ENCODE measurements at places on chromosomes 16 and 17. TPM values are rescaled to one million over a fixed set of nuclear protein-coding genes. Genes with fewer than 3 reads are reported as not detected.

- peak overlapping the region; percentile 66 for H3K4me3 ChIP-seq
- peaks cover 88% of the 10 kb centered on the region for H3K27me3 ChIP-seq
- no peak for DNase-seq
- peak overlapping the region; percentile 89 for H3K27ac ChIP-seq
These were observed 2.1 kb downstream of the FOXF1 start for GRCh38 chr16:86512301-86512859.

- no peaks in the 10 kb centered on the region for H3K27me3 ChIP-seq
- H3K36me3 ChIP-seq, result peaks cover 45% of the 10 kb centered on the region
- peak; percentile 93 for DNase-seq
- H3K4me1 ChIP-seq, result peaks cover 69% of the 10 kb centered on the region
- H3K4me3 ChIP-seq, result peak within 1 kb of the TSS; percentile 94
These were observed at the start of gene SENP3 for GRCh38 chr17:7561589-7562207. TSS of gene SENP3 (plus strand) at chr17:7561919. CDS start at chr17:7563077, 1,158 bp downstream.

DNA sequence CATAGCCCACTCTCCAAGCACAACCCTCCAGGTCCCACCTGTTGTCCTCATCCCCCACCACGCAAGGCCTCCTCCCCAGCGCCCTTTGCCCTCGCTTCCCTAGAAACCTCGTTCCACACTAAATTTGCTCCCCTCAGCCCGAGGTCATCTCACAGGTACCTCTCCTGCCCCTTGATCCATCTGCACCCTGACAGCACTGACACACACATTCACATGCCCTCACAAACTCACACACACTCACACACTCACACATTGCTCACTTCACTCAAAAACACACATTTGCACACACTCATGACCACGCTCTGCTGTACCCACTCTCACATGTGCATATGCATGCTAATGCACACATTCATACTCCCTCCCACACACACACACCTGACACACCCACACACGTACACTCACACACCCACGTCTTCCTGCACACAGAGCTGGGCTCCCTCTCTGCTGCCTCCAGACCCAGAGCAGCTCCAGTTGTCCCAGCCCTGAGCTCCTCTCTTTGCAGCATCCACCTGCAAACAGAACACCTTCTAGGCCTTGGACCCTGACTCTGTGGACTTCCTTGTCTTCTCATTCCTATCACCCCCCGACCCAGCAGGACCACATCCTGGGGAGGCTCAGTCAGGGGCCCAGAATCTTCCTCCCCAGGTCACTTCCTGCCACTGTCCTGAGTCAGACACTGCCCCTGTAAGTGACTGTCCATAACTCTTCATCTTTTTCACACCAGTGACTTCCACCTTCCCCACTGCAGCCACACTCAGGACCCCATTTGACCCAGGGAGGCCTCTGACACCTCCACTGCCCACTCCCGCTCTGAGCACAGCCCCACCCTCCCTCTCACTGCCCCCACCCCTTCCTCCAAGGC, 4.9 kb downstream of the ASGR2 start:
- no peak overlapping the region for H3K4me3 ChIP-seq
- peaks cover 3% of the 10 kb centered on the region for H3K4me1 ChIP-seq
- no peak for DNase-seq

DNA sequence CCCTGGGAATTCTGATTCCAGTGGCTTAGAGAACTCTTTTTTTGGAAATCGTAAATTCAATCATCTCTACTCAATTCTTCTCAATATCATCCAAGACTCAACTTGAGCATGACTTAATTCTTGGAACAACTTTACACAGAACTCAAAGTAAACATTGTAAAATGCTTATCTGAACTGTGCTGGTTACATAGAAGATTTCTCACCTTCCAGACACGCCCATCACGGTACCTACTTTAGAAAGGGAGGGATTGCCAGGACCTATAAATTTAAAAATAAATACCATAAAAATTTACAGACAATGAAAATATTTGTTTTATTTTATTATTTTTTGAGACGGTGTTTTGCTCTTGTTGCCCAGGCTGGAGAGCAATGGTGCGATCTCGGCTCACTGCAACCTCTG, 26.5 kb downstream of the MAP1LC3B start:
- no peak overlapping the region for H3K4me3 ChIP-seq
- H3K27me3 ChIP-seq, result no peaks in the 10 kb centered on the region
- H3K27ac ChIP-seq, result no peak overlapping the region
- no peak for DNase-seq

DNA sequence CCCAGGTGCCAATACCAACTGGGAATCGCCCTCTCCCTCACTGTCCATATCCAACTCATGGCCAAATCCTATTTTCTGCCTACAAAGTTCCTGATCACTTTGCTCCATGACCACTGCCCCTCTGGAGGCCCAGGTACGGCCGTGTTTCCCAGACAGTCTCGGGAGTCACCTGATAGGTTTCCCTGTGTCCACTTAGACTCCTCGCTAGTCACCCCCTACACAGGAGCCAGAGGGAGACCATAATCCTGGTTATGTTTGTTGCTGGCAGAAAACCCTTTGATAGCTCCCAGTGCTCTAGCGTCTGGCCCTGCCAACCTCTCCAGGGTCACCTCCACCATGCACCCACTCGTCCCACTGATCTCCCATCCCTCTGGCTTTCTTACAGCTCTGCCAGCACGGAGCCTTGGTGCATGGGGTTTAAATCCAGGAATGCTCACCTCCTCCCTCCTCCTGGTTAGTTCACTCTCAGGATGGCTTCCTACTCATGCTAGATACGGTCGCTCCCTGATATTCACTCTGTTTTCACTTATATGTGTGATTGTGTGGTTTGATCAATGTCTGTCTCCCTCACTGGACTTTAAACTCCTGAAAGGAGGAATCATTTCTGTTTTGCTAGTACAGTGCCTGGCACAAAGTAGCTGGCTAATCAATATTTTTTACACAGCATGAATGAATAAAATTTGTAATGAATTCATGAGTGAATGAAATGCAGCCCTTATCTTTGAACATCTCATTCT, 7.5 kb upstream of the CALB2 start:
- H3K4me1 ChIP-seq, result no peaks in the 10 kb centered on the region
- no peak overlapping the region for H3K4me3 ChIP-seq
- H3K27ac ChIP-seq, result no peak overlapping the region
- no peak for DNase-seq
- H3K27me3 ChIP-seq, result no peaks in the 10 kb centered on the region

DNA sequence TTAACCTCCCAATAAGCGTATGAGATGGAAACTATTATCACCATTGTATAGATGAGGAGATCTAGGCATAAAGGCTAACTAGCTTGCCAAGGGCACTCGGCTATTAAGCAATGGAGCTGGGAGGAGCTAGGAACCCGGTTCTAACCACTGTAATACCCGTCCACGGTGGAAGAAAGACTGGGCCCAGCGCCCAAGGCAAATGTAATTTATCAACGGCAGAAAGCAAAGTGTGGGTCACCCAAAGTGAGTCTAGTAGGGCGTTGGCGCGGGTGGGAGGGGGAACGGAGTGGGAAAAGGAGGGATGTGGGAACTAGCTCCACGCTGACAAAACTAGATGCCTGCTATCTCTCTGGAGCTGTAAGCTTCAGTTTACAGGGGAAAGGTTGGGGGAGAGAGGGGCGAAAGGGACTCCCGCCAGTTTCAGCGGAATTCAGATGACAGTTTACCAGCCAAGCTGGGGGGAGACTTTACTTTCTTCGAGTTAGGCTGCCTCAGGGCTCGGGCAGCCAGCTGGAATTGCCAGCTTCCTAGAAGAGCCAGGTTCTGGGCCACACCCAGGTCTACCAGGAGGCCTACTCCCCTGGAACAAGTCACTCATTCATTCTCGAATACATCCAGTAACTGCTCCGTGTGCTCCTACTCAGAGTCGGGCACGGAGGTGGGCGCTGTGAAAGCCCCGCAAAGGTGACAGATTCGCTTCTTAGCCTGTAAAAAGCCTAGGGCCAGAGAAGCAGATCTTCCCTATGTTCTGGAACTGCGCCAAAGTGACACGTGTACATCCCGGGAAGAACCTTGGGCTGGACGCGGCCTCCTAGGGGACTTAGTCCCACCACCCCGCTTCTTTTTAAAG, 837 bp downstream of the LRRC59 start:
- peak overlapping the region; percentile 88 for H3K27ac ChIP-seq
- H3K36me3 ChIP-seq, result peaks cover 37% of the 10 kb centered on the region
- no peaks in the 10 kb centered on the region for H3K27me3 ChIP-seq
- H3K4me3 ChIP-seq, result peak overlapping the region; percentile 81
- peak; percentile 70 for DNase-seq

DNA sequence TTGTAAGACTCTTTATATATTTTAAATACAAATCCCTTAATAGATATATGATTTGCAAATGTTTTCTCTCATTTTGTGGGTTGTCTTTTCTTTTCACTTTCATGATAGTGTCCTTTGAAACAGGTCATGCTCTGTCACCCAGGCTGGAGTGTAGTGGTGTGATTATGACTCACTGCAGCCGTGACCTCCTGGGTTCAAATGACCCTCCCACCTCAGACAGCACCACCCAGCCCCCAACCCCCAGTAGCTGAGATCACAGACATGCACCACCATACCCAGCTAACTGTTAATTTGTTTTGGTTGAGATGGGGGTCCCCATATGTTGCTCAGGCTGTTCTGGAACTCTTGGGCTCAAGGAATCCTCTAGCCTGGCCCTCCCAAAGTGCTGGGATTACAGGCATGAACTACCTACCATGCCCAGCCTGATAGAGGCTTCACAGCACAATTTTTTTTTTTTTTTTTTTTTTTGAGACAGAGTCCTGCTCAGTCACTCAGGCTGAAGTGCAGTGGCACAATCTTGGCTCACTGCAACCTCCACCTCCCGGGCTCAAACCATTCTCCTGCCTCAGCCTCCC, 18.5 kb upstream of the TMIGD1 start:
- H3K4me1 ChIP-seq, result no peaks in the 10 kb centered on the region
- H3K4me3 ChIP-seq, result no peak overlapping the region
- no peaks in the 10 kb centered on the region for H3K27me3 ChIP-seq
- no peak for DNase-seq
- H3K36me3 ChIP-seq, result no peaks in the 10 kb centered on the region

DNA sequence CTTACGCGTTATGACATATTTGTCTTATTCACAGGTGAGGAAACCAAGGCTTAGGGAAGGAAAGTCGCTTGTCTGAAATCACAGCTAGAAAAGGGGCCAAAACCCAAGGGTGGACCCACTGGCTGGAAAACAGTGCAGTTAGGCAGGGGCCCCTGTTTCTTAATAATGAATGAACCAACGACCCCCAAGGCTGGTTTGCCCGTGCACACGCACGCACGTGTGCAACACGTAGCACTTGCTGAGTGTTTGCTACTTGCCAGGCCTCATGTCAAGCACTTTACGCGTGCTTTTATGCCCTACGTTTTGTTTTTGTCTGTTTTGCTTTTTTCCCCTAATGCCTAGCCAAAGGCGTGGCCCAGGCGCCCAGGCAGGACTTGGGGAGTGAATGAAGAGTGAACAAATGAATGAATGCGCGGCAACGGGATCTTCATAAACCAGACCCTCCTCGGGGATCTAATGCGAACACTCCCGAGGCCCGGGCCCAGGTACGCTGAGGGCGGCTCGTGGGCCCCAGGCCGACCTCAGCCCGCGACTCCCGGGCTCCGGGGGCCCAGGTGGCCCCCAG, 571 bp upstream of the USP10 start:
- no peaks in the 10 kb centered on the region for H3K36me3 ChIP-seq
- DNase-seq, result no peak
- no peaks in the 10 kb centered on the region for H3K27me3 ChIP-seq
- peak overlapping the region; percentile 98 for H3K4me3 ChIP-seq
- H3K27ac ChIP-seq, result peak overlapping the region; percentile 46
- H3K4me1 ChIP-seq, result peaks cover 31% of the 10 kb centered on the region

GRCh38 chr16:3065742-3066439, 451 bp downstream of the IL32 start:
- no peaks in the 10 kb centered on the region for H3K27me3 ChIP-seq
- H3K36me3 ChIP-seq, result peaks cover 4% of the 10 kb centered on the region
- peak overlapping the region; percentile 80 for H3K27ac ChIP-seq
- peak overlapping the region; percentile 59 for H3K4me3 ChIP-seq
- no peak for DNase-seq
- H3K4me1 ChIP-seq, result peaks cover 26% of the 10 kb centered on the region

GRCh38 chr16:84874553-84874952, 54.8 kb downstream of the CRISPLD2 start:
- DNase-seq, result no peak

DNA sequence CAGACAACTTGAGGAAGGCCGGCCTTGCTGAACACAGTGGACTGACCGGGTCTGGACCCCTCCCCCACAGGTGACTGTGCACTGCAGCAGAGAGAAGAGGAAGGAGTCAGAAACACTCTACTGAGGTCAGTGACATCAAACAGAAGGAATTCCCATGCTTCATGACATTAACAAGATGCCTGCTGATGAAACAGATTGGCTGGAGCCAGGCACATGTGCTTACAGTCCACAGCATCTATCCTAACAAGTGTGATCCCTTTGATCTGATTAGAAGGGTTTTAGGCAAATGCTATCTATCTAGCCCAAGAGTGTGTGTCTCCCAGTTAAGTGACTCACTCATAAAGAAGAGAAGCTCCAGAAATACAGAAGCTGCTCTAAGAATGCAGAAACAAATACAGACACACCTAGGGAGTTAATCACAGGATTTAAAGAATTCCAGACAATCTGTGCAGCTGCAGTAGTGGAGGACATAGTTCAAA, 90.2 kb downstream of the SYCE1L start:
- DNase-seq, result no peak
- H3K27ac ChIP-seq, result no peak overlapping the region
- no peaks in the 10 kb centered on the region for H3K27me3 ChIP-seq
- no peaks in the 10 kb centered on the region for H3K36me3 ChIP-seq
- no peak overlapping the region for H3K4me3 ChIP-seq

GRCh38 chr17:34624767-34625383, 45.5 kb downstream of the TMEM132E start:
- no peak for DNase-seq
- H3K27me3 ChIP-seq, result peaks cover 62% of the 10 kb centered on the region
- no peaks in the 10 kb centered on the region for H3K4me1 ChIP-seq
- no peak overlapping the region for H3K27ac ChIP-seq
- H3K4me3 ChIP-seq, result no peak overlapping the region

DNA sequence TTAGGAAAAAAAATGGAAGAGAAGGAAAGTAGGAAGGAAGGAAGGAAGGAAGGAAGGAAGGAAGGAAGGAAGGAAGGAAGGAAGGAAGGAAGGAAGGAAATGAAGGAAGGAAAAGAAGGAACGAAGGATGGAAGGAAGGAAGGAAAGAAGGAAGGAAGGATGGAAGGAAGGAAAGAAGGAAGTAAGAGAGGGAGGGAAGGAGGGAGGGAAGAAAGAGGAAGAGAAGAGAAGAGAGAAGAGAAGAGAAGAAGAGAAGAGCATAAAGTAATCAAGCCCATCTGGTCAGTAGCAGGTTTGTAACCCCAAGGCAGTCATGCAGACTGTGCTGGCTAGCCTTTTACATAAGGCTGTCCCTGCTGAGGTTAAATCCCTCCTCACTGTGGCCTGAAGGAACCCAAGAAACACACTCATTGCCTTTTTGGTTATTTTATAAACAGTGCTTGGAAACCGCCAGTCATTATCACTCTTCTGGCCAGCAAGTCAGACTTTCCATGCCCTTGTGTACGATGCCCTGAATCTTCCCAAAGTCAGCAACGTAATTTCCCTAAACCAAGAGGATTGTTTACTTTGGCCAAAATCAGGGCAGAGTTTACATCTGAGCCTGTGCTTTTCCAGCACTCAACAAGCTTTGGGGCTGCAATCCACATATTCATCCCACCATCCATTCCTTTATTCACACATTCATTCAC, 409.6 kb upstream of the MAF start:
- no peak overlapping the region for H3K27ac ChIP-seq
- DNase-seq, result no peak
- H3K36me3 ChIP-seq, result no peaks in the 10 kb centered on the region
- no peaks in the 10 kb centered on the region for H3K27me3 ChIP-seq

The DRC3 gene
- 13.4 TPM for total RNA-seq

The MT1M gene
- total RNA-seq, result 29.8 TPM

The SP6 gene
- total RNA-seq, result 4.7 TPM

The SPSB3 gene
- total RNA-seq, result 44.2 TPM

Measured in lower lobe of right lung (tissue), 2 donors.